ENCODE measurements at places on chromosomes 13 and 19.

GRCh38 chr19:35431145-35431807 is 16.8 kb upstream of the FFAR2 start:
- DNase-seq, result no peak

- no peak for DNase-seq
Measured at GRCh38 chr13:25130944-25131343, 35.0 kb downstream of the PABPC3 start.

DNA sequence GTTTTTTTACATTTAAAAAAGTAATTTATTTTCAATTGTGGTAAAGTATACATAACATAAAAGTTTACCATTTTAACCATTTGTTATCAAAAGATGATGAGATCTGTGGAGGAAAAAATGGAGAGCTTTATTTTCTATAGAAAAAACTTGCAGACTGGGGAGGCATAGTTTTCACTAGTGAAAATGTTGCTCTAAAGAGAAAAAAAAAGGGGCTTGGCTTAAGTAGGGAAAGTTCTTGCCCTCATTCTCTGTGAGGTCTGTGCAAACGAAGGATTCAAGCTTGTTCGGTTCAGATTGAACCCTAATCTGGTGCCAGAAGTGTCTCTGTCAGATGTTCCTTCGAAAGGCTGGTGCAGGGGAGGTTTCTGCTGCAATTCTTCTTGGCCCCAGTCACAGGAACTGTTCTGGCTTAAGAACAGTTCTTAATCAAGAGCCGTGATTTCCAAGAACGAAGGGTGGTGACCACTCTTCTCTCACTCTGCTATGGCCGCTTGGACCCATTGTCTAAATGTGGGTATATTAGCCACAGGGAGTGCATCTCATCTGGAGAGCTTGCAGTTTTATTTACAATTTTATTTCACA is 42.1 kb downstream of the PCCA start:
- DNase-seq, result no peak

DNA sequence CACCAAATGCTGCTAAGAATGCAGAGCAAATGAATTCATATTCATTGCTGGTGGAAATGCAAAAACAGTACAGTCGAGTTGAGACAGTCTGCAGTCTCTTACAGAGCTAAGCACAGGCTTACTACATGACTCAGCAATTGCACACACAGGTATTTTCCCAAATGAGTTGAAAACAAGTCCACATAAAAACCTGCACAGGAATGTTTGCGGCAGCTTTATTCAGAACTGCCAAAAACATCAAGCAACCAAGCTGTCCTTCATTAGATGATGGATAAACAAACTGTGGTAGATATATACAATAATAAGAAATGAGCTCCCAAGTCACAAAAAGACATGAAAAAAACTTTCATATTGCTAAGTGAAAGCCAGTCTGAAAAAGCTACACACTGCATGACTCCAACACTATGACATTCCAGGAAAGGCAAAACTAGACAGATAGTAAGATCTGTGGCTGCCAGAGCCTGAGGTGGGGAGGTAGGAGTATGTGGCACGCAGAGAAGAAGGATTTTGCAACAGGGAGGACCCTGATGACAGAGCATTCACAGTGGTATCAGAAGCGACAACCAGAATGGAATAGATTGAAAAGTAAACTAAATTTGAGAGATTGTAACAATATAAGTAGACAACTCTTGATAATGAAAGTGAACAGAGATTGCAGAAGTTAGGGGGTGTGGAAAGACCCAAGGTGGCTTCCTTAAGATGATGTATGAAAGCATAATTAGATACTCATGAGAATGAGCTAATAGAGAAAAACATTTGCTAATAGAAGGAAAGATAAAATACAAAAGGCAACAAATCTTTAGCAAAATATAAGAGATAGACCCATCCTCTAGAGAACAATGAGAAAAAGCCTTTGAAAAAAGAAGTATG is 52.7 kb downstream of the TSC22D1 start:
- DNase-seq, result peak; percentile 15

- no peak for DNase-seq
Measured at GRCh38 chr19:54252243-54252642, 4.8 kb downstream of the LILRB5 start.

GRCh38 chr13:30495746-30496145 is 30.0 kb upstream of the HMGB1 start:
- no peak for DNase-seq

GRCh38 chr19:32392901-32393300 is 12.7 kb upstream of the DPY19L3 start:
- no peak for DNase-seq

GRCh38 chr13:50788551-50789210 is 54.8 kb downstream of the DLEU7 start:
- DNase-seq, result no peak

DNA sequence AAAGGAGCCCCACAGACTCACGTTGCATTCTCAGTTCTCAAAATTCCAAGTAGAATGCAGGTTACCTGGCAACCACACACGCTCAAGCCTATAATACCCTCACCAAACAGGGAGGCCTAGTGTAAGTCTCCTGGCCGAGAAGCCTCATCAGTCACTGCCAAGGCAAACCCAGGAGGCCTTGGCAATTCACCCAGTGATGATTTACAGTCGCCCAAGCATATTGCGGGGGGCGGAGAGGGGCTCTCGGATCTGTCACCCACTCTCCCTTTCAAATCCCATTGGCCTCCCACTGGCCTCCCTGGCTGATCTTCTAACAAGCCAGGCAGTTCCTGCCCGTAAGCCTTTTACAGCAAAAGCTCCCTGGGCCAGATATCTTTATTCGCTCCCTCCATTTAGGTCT is 1.1 kb downstream of the AKAP8L start:
- no peak for DNase-seq

DNA sequence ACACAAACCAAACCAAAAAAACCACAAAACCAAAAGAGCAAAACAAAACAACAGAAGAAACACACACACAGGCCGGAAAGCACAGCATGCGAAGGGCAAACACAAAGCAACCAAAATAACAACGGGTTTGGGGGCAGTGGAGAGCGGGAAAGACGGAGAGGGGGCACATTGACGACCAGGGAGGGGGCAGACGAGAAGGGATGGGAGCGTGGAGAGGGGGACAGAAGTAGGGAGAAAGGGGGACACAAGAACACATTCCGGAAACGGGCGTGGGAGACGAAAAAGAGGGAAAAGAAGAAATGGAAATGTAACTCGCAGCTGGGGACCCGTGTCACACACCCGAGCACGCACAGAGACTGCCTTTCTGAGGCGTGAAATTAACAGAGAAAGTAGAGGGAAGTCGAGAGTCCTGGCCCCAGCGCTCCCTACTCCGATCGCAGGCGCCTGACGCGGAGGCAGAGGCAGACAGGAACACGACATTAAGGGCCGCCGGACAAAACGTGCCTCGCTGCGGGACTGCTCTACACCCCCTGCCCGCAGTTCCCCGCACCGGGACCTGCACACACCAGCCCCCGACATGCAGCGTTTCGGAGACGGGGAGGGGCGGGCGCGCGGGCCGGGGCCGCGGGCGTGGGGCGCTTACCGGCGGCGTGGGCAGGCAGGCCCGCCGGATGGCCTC is 652 bp downstream of the POU4F1 start:
- DNase-seq, result no peak

GRCh38 chr13:37709318-37709717 is 110.8 kb upstream of the POSTN start:
- no peak for DNase-seq

DNA sequence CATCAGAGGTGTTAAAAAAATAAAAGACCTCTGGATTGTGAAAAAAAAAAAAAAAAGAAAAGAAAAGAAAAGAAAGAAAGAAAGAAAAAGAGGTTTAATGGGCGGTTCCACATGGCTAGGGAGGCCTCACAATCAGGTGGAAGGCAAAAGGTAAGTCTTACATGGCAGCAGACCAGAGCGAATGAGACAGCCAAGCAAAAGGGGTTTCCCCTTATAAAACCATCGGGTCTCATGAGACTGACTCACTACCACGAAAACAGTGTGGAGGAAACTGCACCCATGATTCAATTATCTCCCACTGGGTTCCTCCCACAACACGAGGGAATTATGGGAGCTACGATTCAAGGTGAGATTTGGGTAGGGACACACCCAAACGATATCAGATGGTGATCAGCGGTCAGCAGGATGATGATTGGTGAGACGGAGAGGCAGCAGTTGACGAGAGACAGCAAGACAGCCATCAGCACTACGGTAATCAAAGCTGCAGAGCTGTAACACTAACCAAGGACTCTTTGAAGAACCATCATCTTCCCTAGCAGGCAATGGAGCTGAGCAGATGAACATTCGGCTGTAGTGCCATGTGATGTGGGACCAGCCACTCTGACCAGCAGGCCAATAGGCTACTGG is 3.9 kb upstream of the CD209 start:
- no peak for DNase-seq

DNA sequence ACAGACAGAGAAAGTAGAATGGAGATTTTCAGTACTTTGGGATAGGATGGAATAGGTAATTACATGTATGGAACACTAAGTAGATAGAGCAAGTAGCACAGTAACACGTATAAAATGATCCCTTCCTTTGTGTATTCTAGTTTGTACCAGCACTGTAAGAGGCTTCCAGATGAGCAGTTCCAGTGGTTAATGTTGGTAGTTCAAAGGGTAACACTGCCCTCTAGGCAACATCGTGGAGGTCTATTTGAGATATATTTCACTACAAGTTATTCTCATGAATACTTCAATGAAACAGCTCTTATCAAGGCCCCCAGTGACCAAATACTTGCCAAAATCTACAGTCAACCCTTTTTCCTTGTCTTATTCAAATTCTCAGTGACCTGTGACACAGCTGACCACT is 13.5 kb upstream of the ZNF563 start:
- no peak for DNase-seq

- no peak for DNase-seq
Measured at GRCh38 chr13:60426075-60426474, 29.1 kb downstream of the TDRD3 start.

DNA sequence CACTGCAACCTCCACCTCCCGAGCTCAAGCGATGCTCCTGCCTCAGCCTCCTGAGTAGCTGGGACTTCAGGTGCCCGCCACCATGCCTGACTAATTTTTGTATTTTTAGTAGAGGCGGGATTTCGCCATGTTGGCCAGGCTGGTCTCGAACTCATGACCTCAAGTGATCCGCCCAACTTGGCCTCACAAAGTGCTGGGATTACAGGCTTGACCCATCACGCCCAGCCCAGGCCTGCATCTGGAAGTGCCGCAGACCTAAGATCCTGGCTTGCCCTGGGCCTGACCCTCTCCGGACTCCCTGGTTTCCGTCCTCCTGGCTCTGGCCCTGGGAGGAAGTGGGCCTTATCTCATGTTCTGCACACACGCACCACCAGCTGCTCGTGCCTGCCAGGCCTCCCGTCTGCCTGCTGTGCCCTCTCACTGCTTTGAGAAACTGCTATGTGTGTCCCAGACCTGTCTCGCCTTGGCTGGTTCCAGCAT is 4.7 kb upstream of the PTGIR start:
- DNase-seq, result no peak

GRCh38 chr19:38483016-38483630 is 49.6 kb downstream of the RYR1 start:
- no peak for DNase-seq

- DNase-seq, result no peak
Measured at GRCh38 chr13:29753618-29754472, 96.6 kb downstream of the UBL3 start.

GRCh38 chr19:49157445-49158224 is at the start of gene TRPM4:
Gene TRPM4 (plus strand): TSS chr19:49157792. CDS start chr19:49157867, 75 bp downstream.
- DNase-seq, result peak; percentile 80

- DNase-seq, result no peak
Measured at GRCh38 chr19:4758082-4758481, 33.5 kb upstream of the FEM1A start.

DNA sequence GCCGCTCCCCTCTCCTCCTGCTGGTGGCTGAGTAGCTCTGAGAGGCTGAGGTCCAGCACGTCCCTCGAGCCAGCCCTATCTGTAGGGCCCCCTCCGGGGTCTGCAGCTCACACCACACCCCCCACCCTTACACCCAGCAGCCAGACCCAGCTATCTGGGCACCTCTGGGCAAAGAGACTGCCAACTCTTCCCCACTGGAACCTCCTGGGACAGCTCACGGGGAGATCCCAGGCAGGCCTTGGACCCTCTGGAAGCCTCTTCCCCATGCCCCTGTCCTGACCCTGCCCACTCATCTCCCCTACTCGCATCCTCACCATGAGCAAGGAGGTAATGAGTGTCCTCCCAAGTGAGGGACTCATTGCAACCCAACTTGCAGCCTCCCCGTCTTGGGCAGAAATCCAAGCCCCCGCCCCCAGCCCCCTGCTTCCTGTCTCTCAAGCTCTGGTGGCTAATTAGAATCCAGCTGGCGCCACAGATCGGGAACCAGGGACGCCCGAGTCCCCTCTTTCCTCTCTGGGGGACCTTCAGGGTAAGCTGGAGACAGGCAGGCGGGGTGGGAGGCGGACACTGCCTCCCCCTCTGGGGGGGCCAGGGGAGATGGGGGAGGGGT is 22.1 kb downstream of the ADGRL1 start:
- no peak for DNase-seq

DNA sequence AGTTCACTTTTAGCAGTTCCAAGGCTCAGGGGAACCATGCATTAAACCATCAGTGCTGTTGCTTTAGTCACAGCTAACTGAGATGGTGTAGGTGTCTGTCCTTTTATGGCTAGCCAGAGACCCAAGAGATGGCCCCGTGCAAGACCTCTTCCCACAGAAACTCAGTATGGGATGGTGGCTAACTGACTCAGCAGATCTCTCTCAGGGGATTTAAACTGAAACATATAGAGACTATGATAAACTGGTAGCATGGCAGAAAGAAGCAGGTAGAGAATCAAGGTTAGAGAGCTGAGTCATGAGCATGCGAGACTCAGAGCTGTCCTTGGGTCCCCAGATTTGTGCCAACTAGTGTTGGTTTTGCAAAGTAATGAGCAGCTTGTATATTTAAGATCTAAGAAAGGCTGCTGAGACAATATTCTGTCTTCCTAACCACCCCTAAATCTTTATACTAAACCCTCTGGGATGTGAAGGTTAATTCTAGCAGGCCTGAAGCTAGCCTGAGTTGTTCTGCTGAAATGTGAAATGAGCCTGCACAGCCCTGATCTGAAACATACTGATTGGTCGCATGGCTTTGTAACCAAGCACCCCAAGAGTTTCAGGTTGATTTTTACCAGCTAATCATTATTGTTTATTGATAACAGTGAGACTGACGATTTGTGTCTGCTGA is 6.5 kb upstream of the SCEL start:
- no peak for DNase-seq

GRCh38 chr19:32864318-32865007 is 5.1 kb downstream of the SLC7A9 start:
- no peak for DNase-seq

- DNase-seq, result no peak
Measured at GRCh38 chr13:92547266-92547665, 679.3 kb upstream of the GPC6 start.
